Mucosa of gallbladder (tissue), 1 donor: ENCODE measurements at places on chromosomes 13 and 19. TPM values are rescaled to one million over a fixed set of nuclear protein-coding genes. Genes with fewer than 3 reads are reported as not detected.

DNA sequence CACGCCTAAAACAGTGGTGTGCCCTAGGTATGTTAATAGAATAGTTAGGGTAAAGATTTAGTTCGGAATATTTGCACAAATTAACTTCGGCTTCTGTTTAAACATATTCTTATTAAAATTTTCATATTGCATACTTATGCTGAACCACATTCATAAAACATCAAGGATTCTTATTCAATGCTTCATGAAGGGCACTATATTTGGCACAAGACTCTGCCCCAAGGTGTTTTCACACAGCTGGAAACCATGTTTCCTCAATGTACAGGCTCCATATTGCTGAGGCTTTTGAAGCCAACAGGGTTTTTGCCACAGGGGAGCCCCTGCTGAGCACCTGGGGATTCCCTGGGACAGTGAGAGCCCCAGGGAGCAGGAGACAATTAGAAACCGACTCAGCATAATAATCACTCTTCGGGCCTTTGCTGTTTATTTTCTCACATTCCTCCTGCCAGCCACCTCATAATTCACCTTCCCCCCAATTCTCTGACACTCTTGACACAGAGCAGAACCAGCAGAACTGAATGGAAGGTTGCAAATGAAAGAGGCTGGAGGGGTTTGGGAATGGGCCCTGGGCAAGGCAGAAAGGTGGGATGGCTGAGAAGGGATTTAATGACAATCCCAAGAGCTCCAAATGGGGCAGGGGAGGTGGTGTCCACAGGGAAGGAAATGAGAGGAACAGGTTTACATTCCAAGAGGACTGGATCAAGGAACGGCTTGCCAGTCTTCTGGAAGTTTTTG is 72.3 kb upstream of the POMP start:
- no peak for DNase-seq

GRCh38 chr19:54158812-54159351 is 639 bp downstream of the LENG1 start:
- DNase-seq: no peak

- DNase-seq: peak; percentile 34
Measured at GRCh38 chr13:112510002-112510780, 77.8 kb downstream of the TUBGCP3 start.

- DNase-seq: no peak
Measured at GRCh38 chr19:35793381-35794165, 18.2 kb downstream of the ARHGAP33 start.

- no peak for DNase-seq
Measured at GRCh38 chr19:29211562-29212355, 1.2 kb downstream of the UQCRFS1 start.

DNA sequence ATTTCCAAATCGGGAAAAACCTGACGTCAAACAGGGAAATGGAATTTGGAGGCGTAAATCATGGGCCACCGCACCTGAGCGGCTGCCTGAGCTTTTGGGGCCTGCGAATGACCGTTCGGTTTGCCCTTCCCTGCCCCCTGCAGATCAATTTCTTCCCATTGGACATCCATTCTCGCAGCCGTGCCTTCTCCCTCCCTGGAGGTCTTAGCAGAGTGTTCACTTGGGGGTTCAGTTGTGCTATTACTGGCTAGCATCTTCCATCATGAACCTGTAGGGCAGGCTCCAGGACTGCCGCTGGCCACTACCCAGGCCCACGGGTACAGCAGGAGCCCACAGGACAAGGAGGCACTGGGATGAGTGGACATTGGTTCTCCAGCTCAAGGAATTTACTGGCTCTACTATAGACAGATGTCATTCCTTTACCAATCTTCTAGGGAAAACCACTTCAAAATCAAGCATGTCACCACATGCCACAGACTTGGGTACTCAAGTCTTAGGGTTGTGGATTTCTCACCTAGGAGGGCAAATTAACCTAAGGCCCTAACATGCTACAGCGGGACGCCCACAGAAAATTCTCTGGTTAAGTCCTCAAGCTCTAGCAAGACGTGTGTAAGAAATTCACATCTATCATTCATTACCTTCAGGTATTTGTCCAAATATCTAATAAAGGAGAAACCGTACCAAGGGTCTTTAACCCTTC is 75.5 kb downstream of the COL4A1 start:
- DNase-seq: peak; percentile 6

DNA sequence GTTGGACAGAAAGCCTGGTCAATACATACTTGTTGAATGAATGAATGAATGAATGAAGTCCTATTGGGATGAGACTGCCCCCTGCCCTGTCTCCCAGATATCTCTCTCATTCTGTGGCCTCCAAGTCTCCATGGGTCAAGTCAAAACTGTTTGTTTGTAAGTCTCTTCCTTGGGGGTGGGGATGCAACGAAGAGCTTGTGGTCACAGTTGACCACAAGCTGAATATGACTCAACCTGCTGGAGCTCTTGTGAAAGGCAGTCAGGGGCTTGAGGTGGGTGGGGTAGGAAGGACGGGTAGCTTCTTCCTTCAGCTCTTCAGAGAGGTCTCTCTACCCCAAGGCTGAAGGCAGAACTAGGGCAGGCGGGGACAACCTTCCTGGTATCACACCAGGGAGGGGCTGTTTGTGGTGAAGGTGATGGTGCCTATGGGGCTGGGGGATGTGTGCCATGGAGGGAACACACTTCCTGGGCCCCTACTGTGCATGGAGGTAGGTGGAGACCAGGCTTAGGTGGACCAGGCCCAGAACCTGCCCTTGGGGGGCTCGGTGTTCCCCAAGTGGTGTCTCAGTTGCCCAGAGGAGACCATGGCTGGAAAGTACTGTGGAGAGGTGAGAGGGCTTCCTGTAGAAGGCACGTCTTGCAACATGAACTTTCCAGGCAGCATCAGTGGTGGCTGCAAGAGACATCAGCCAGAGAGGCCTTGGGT is 8.0 kb downstream of the MYO1F start:
- DNase-seq: peak; percentile 52

DNA sequence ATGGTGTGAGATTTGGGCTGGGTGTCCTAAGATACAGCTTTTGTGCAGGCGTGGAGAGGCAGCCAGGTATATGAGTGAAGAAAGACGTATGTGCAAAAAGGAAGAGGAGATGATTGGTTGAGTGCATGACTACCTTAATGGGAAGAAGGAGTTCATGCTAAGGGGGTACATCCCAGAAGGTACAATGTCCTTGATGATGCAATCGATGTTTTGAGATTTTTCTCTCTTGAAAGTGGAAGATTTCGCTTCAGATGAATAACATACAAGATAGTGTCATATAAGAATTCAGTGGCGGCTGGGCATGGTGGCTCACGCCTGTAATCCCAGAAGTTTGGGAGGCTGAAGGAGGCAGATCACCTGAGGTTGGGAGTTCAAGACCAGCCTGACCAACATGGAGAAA is 357.1 kb downstream of the KLF12 start:
- DNase-seq: no peak

DNA sequence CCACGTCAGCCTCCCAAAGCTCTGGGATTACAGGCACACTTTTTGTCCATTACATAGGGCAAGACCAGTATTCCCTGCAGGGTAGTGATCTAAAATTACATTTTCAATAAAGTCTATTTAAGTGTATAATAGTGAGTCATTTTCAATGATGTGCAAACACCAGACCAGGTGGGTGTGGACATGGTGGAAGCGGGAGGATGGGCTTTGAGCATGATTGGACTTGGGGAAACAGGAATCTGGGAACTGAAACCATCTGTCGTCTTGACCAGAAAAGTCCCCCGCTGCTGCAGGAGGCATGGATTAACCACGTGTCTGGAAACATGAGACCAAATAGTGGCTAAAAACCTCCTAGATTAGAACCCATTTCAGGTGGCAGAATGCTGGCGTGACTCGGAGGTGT is 4.9 kb downstream of the FXYD3 start:
- DNase-seq: no peak

DNA sequence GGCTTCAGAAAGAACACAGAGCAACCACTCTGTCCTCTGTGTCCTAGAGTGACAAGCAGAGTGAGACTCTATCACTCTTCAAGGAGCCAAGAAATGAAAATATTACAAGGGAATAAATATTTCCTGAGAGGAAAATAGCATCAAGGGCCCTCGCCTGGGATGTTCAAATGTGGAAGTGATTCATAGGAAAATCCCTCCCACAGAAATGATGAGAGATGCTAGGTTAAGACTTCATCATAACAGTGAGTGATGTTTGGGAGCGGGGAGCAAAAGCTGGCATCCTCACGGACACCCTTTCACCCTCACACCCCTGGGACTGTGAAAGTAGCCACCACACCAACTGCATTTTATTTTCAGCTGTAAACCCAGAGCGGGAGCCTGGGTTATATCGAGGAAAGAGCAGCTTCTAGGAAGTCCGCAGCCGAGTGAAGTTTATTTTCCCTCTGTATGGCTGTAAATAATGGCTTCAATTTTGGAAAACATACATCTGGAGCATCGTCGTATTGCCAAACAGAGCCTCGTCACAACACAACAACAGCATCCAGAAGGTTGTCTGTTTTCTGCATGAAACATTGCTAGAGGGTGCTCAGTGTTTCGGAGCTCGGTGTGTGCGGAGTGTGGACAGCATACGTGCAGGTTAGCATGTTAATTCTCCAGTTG is 54.8 kb downstream of the DLEU7 start:
- DNase-seq: no peak

DNA sequence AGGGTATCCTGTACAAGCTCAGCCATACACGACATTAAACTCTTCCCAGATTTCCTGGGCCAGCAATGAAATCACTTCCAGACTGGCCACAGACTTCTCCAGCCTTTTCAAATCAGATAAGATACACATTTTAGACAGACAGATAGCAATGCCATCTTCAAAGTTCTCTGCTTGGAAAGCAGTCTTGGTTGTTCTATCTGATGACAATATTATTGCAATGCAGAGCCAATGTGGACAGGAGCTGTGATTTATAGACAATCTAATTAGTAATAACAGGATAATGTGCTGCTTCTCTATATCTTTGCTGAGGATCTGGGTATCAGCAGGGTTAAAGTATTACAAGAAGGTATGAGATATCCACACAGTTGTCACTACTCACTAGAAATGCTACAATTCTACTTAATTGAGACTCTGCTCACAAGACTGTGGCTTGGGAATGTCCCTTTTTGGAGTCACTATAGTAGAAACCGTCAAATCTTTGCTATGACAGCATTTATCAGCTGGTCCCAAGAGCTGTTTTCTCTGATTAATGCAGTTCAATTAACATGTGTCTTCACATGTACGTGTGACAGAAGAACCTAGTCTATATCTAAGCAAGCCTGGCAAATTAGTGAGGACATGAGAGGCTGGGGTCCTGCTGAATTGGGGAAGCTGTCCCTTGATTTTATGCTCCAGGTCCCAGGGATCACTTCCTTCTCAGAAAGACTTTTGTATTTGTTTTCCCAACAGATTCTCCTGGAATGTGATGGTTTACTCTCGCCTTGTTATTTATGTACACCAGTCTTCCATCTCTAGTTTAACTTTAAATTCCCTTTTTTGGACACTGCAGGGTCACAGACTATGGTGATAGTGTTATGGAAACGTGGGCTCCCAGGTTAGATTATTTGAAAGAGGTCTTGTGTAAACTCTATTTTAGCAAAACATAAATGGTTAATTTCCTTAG is 68.8 kb downstream of the COL4A1 start:
- no peak for DNase-seq

DNA sequence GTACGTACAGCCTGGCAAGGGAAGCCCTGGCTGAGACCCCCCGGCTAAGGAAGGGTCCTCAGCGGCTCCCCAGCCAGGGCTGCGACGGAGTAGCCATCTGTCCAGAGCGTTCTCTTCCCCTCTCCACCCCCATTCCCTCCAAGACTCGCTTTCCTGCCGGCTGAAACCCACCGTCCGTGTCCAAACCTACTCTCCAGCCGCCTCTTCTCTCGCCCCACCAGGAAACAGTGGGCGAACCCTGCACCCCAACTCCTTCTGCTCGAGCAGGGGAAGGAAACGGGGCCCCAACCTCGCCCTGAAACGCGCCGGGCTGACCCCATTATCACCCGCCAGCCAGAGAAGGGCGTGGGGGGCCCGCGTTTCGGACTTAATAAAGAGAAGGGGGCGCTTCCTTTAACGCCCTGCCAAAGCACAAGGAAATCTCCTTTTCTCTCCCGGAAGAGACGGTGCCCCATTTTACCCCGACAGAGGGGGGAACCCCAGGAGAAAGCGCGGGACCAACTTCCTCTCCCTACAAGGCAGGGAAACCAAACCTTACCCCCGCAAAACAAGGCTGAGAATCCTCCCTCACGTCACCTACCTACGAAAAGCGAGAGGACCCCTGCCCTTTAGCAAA is 2.5 kb downstream of the ZC3H4 start:
- no peak for DNase-seq

- no peak for DNase-seq
Measured at GRCh38 chr13:90648497-90648896, 699.0 kb upstream of the MIR17HG start.

DNA sequence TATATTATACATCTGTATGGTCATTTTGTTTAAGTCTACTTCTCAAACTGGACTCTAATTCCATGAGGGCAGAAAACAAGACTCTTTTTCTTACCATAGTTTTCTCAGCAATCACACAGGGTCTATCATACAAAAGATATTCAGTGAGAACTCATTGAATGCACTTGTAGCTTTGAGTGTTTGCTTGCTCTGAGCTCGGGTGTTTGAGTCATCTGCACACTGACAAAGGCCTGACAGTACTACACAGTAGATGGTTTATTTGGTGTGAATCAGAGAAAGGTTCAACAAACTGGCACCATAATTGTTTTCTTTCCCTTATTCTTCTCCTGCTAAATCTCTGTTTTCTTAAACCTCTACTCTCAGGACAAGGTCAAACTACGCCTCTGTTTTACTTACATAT is 586.4 kb downstream of the LMO7 start:
- DNase-seq: no peak

- DNase-seq: no peak
Measured at GRCh38 chr13:51681037-51681678, 96.9 kb downstream of the WDFY2 start.

DNA sequence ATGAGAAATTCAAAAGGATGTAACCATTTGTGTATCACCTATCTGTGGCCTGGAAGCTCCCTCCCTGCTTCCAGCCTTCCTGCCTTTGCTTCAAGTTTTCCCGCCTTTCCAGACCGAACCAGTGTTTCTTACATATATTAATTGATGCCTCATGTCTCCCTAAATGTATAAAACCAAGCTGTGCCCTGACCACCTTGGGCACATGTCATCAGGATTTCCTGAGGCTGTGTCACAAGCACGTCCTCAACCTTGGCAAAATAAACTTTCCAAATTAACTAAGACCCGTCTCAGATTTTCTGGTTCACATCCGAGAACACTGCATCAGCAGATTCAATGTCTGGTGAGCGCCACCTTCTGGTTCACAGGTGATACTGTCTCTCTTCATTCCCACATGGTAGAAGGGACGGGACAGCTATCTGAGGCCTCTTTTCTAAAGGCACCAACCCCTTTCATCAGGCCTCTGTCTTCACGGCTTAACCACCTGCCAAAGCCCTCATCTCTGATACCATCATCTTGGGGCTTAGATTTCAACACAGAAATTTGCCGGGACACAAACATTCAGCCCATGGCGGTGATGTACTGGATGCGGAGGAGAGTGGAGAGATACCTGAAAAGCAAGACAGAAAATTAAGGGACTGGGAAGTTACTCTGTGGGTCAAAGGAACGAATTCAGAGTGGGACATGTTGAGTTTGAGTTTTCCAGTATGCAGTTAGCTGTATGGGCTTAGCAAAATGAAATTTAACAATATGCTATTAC is 58.7 kb upstream of the PABPC3 start:
- DNase-seq: peak; percentile 57

- DNase-seq: no peak
Measured at GRCh38 chr13:113393226-113393562, 29.3 kb upstream of the GRTP1 start.

Gene NOTCH3
- total RNA-seq: 32.4 TPM

Gene ATP1A3
- 0.60 TPM for total RNA-seq

Gene LRRC4B
- total RNA-seq: 3.5 TPM

Gene CCDC8
- 8.5 TPM for total RNA-seq
